ENCODE measurements at places on chromosomes 16 and 17.

DNA sequence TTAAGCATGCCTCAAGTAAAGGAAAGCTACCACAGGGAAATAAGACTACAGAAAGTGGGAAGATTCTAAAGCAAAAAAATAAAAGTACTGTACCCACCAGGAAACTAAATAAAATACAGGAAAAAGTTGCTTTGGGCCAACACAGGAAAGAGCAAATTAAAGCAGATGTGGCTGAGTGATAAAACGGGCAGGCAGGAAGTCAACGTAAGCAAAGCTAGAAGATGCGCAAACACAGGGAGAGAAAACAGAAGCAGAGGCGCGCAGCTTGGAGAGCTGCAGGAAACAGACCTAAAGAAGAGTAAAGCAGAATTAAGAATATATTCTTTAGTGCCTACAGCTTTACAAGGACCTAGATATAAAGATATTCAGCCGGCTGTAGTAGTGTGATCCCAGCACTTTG is 21.7 kb downstream of the USP36 start:
- peak; percentile 41 for DNase-seq

GRCh38 chr16:85413691-85414663 is 199.1 kb upstream of the GSE1 start:
- DNase-seq, result no peak

DNA sequence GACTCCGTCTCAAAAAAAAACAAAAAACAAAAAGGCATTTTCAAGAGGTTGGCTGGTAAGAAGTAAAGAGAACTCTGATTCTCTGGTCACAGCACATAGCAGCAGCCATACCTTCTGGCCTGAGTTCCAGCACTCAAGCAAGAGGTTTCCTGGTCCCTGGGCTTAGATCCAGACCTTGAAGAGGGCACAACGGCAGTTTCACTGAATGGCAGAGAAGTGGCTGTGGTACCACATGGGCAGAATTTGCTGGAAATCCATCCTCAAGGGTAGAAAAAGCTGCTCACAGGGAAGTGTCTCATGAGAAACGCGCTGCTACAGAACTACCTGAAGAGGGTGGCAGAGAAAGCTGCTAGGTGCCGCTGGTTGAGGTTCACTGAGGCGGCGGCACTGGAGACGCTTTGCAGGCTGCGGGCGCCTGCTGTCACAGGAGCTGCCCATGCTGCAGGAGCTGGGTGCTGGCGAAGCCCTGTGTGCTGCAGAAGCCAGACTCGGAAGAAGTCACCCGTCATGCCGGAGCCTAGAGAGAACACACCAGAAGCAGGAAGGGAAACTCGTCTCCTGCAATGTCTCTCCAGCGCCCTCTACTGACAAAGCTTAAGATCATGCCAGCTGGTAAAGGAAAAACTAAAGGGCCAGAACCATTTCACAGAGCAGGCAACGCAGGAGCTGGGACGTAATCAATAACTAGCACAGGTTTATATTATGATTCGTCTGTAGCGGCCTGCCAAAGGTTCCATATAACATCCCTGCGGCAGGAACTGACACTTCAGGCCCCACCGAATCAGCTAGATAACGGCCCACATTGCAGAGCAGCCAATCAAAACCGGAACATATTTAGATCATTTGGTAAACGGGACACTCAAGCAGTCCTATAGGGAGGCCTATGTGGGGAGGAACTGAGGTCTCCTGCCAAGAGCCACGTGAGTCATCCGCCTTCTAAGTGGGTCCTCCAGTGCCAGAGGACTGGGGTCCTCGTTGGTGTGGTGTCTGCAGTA is 5.4 kb upstream of the ZNF213 start:
- DNase-seq, result peak; percentile 92

DNA sequence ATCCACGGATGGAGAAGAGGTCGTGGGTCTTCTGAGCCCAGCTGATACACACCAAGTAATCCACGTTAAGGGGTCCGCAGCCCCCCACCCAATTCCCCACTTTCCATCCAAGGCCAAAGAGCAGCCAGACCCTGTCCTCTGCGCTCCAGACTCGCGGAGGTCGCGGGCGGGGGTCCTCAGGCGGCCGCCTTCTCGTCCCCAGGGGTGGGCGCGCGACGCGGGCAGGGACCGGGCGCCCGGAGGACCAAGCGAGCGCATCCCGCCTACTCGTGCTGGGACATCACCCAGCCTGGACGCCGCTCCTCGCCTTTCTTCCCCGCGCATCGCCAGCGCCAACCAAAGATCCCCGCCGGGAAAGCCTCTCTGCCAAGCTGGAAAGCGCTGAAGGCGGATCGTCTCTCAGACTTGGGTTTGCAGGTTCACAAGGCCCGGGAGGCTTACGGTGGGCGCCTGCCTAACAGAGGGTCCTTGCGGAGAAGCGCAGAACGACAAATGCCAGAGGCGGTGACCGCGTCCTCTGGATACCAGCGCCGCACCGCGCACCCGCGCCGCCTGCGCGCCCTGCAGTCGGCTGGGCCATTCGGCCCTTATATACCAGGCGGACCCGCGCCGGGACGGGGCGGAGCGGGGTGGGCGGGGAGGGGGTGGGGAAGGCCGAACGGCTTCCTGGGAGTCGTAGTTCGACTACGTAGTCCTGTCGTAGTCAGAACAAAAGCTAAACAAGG is 471.6 kb downstream of the SOX9 start:
- peak; percentile 38 for DNase-seq

GRCh38 chr17:16977932-16978331 is 6.0 kb upstream of the TNFRSF13B start:
- DNase-seq, result no peak

DNA sequence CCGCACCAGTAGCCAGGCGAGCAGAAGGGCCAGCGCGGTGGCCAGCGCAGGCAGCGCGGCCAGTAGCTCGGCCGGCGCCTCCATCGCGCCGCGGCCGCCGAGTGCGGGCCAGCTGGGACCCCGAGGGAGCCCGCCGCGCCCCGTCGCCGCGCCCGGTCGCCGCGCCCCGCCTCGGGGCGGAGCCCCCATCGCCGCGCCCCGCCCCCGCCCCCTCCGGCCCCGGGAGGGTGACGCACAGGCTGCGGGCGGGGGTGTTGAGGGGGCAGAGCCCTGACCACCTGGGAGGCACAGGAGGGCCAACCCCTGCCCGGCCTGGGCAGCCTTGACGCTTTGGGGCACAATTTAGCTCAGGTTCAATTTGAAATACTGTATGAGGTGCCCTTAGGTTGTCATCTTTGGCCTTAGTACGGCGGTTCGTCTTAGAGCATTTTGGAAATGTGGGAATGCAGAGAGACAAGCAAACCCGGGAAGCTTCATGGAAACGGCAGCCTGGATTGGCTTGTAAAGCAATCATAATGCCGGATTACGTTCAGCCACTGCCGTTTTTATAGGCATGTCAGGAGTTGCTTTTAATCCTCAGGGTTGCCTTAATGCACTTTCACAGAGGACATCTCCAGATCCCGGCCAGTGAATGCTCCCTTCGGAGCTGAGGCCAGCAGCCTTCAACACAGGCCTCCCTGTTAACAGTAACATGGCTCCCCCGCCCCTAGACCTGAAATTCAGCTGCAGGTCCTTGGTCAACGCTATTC is at the start of gene MXRA7:
Gene MXRA7, minus strand, starts transcription at position 103 of the 749 bp plus-strand sequence. Its CDS starts 19 bp downstream, at position 84.
- no peak for DNase-seq

GRCh38 chr17:8875957-8876356 is 8.5 kb upstream of the PIK3R6 start:
- no peak for DNase-seq

DNA sequence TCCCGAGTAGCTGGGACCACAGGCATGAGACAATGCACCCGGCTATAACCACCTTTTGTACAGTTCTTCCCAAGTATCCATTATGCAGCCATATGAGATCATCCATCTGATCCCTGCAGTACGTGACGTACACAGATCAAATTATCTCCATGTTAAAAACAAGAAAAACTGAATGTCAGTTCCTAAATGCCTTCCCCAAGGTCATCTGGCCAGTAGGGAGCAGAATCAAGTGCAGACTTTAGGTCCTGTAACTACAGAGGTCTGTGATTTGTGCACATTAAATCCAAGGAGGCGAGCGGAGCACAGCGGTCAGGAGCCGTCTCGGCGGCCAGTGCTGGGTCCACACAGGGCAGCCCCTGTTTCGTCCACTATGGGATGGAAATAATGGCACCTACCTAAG is 23.7 kb downstream of the ZCCHC14 start:
- DNase-seq, result no peak

- DNase-seq, result no peak
These were observed 121.3 kb upstream of the CACNG5 start for GRCh38 chr17:66713533-66714042.

- DNase-seq, result no peak
These were observed 57.8 kb downstream of the ENGASE start for GRCh38 chr17:79132271-79133064.

DNA sequence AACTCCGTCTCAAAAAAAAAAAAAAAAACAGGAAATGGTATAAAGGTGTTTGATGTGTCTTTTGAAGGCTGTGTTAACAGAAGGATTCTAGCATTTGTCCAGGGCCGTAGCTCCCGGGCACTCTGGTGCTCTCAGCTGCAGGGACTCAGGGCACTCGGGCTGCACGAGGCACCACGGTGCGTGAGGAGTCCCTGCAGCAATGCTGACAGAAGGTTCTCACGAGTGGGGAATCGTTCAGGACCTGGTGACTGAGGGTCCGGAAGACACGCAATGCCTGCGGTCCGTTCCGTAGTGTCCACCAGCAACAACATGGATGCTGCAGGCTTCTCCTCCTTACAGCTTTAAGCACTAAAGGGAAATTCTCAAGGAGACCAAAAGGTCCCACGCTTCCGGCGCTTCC is 12.6 kb upstream of the FAAP100 start:
- no peak for DNase-seq

DNA sequence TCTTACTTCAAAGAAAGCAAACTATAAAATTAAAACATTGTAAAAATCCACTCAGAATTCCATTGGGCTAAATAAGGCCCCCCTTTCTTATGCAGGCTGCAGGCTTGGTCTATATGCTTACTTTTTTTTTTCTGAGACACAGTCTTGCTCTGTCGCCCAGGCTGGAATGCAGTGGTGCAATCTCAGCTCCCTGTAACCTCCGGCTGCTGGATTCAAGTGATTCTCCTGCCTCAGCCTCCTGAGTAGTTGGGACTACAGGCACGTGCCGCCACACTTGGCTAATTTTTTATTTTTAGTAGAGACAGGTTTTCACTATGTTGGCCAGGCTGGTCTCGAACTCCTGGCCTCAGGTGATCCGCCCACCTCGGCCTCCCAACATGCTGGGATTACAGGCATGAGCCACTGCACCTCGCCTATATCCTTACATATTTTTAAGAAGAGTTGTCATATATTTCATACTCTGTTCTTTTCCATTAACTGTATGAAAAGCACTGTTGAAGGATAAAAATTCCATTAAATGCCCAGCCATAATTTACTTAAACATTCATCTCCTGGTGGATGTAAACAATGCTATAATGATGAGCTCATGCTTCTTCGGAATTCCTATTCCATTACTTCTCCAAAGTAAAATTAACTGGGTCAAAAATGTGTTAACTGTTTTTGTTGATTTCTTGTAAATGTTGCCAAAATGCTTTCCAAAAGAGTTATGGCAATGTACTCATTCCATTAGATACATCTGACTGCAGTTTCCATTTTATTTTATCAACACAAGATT is 17.8 kb downstream of the SNN start:
- no peak for DNase-seq

- no peak for DNase-seq
These were observed 43.2 kb upstream of the ZFHX3 start for GRCh38 chr16:73091174-73091573.

DNA sequence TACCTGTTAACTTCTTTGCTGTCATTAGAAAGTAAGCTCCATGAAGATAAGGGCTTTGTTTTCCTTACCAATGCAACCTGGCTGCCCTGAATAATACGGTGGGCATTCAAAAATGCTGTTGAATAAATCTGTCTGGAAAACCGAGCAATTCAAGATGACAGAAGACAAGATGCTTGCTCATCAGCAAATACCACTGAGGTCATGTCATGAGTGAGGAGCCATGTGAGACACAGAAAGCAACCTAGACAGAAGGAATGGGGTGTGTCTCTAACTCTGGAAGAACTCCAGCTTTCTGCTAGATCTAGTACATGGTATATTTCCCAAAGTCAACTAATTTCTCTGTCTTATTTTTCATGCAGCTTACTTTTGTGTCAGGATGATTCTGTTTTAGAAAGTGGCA is 64.2 kb downstream of the STH start:
- peak; percentile 70 for DNase-seq

DNA sequence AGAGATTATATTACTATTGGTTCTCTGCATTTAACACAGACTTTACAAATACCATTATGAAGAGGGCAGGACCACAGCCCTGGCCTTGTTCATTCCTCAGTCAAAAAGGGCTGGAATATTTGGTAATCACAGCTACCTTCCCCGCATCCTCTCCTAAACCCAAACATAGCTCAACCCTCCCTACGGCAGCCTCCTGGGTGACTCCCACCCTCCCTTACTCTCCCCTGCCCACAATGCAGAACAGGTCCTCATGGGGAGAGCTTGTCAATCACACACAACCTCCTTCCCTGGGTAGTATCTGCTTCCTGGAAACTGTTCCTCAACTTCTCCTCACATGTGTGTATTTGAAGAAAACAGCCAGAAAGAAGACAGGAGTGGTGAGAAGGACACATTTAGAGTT is 224.2 kb downstream of the C16orf78 start:
- DNase-seq, result no peak

- no peak for DNase-seq
These were observed 2.4 kb downstream of the MMP15 start for GRCh38 chr16:58027916-58028455.

GRCh38 chr16:1655909-1656807 is 21.9 kb upstream of the JPT2 start:
- DNase-seq, result no peak

GRCh38 chr16:30108059-30108850 is 5.1 kb downstream of the GDPD3 start:
- DNase-seq, result peak; percentile 53

- no peak for DNase-seq
These were observed 19.8 kb upstream of the RPH3AL start for GRCh38 chr17:372157-373152.

- DNase-seq, result no peak
These were observed 36.3 kb downstream of the SLC47A1 start for GRCh38 chr17:19569785-19570543.

GRCh38 chr17:9003355-9004131 is 17.8 kb upstream of the NTN1 start:
- no peak for DNase-seq

GRCh38 chr16:84181144-84181915 is 5.5 kb downstream of the TAF1C start:
- DNase-seq, result no peak

- DNase-seq, result no peak
These were observed 89.6 kb upstream of the MAF start for GRCh38 chr16:79690159-79690558.

- no peak for DNase-seq
These were observed 2.0 kb upstream of the SLC6A4 start for GRCh38 chr17:30237296-30238002.

- DNase-seq, result no peak
These were observed 19.2 kb downstream of the ASIC2 start for GRCh38 chr17:33273743-33274410.

DNA sequence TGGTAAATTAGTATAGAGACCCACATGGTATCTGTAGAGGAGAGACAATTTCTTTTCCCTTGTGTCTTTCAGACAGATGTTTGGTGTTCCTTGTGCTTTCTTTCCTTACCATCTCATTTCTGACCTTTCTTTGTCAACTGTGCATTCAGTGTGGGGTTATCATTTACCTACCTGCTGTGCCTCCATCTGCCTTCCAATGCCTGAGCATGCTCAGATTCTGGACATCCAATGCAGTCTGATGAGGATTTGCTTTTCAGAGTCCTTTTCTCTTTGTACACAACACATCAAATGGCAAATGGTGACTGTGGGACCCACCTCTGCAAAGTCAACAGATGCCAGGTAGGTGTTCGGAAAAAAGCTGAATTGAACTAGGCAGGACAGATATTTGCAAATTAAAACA is 364.8 kb downstream of the CA10 start:
- DNase-seq, result no peak

All from hematopoietic multipotent progenitor cell treated with erythropoietin and hydrocortisone succinate and interleukin-3 and kit ligand, for 8 days (in vitro differentiated cells).